GM04504 (cell line): ENCODE measurements at places on chromosomes 3 and 15.

DNA sequence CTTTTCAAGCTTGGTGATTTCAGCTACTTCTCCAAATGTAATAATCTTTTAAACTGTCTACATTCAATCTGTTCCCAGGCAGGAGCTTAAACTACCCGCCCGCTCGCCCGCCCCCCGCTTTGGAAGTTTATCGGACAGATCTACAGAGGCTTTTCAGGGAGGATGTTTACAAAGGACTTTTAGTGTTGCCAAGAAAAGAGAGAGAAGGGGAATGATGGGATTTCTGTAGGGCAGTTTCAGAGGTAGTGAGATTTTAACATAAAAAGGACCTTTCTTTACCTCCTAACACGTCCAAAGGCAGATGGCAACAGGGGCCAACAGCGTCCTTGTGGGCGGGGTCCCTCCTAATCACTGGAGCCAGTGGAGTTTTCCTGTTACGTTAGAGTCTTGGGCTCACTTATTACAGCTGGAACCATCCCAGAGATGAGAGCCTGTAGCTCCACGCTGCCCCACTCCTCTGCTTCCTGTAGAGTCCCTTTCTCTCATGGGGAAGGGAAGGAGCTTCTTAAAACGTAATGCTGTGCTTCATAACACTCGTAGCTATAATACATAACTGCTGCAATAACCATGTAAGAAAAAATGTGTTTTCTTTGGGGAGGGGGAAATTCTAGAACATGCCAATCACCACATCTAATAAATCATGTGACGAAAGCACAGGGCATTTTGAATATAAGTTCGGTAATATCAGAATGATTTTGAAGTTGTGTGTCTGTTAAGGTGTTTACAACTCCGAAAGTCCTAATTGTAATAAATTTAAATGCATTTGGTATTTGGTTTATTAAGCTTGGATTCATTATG, 30.9 kb downstream of the HES1 start:
- DNase-seq = no peak

- peak; percentile 62 for DNase-seq
Measured at GRCh38 chr3:9211155-9211950, 38.1 kb downstream of the SRGAP3 start.

DNA sequence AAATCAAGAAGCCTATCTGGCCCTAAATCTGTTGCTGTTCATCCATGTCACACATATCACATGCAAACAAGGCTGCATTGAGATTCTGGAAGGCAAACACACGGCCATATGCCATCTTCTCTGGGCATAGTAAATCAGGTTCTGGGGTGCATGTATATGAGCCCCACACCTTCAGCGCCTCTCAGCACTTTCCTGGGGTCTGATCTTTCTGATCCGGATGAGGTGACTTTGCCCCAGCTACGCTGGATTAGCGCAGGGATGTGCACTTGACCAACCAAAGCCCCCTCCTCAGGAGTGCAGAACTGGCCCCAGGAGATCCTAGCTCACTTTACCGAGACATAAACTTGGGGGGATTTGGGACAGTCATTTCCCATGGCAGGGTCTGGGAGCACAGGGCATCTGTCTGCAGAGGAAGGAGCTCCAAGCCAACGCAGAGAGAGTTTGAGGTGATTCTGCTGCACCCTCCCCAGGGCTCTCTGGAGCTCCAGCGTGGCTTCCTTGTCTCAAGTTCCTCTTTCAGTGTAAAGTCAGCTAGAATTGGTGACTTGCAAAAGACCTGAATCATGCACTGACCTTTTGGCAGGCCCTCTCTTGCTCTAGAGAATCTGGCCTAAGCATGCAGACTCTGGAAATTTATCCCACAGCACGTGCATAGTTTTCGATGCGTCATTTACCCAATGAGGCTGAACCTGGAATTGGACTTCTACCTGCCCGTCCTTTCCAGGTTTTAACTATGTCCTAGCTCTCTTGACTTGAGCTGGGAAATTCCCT, 63.5 kb upstream of the KLF13 start:
- no peak for DNase-seq

DNA sequence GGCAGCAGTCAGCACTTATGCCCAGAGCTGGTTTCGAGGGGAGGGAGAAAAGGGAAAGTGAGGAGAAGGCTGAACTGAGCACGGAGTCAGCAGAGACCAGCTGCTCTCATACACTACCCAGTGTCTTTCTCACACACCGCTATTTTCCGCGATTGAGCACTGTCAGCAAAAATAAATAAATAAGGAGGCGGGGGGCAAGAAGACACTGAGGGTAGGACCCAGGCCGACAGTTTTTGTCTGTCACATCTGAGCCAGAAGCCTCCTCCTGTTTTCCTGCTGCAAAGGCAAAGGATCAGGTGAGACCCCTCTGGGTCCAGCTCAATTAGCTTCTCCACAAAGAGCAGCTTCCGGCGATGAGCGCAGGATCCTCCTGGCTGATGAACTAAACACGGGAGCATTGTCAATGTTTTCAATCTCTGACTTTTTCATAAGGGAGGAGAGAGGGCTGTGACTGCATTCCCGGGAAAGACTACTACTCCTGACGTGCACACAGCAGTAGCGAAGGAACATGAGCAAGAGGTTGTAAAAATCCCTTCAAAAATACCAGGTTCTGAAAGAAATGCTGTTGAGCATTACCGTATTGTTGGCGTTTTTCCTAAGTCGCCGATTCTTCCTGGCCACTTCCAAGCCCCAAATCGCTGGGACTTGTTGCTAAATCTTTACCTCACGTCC, 1.3 kb downstream of the FRMD5 start:
- no peak for DNase-seq

DNA sequence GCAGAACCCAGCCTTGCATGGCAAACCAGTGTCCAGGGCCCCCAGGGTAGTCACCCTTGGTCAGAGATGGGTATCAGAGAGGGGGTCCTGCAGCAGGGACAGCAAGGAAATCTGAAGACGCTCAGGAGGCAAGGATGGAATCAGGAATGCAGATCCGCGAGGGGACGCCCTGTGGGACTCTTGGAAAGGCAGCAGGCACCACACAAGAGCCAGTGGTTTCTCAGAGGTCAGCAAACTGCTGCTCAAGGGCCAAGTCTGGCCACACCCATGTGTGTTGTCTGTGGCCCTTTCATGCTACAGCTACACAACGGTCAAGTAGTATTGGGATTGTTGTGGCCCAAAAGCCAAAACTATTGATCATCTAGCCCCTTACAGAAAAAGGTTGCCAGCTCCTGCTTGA, 69.7 kb downstream of the ST8SIA2 start:
- DNase-seq = no peak
